ENCODE measurements at places on chromosomes 5 and 9.

GRCh38 chr9:93193388-93194220 is 9.7 kb downstream of the WNK2 start:
- no peak for DNase-seq

DNA sequence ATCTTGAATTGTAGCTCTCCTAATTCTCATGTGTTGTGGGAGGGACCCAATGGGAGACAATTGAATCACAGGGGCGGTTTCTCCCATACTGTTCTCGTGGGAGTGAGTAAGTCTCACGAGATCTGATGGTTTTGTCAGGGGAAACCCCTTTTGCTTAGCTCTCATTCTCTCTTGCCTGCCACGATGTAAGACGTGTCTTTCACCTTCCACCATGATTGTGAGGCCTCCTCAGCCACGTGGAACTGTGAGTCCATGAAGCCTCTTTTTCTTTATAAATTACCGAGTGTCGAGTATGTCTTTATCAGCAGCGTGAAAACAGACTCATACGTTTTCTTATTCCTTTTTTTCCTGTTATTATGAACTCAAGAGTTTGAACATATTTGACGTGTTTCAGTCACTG is 39.1 kb downstream of the RETREG1 start:
- no peak for DNase-seq

- no peak for DNase-seq
Measured at GRCh38 chr5:44887722-44888121, 79.0 kb downstream of the MRPS30 start.

DNA sequence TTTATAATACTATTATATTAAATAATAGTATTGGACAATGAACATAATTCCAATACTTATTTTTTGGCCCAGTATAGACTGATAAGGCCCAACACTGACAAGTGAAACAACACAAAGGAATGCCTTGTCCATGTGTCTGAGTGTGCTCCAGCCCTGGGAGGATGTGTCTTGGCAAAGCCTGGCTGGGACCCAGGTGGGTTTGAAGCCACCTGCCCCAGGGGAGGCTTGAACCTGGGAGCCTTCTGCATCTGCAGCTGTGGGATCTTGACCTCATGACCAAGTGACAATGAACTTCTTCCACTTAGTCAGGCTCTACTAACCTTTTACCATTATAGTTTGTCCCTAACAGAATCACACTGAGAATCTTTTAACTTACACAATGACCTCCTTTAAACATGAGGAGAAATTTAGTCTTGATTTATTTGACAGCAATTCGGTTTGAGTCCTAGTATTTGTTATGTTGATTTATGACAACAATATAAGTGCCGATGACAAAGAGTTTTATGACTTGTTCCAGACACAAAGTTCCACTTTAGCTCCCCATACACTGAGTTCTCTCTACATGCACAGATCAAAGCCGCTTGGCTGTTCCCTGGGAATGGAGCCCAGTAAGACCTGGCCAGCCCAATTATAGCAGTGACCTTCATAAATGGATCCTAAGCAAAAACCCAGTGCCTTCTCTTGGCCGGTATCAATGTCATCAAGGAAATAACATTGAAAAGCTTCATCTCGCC is 294.5 kb downstream of the CTNND2 start:
- DNase-seq, result no peak

DNA sequence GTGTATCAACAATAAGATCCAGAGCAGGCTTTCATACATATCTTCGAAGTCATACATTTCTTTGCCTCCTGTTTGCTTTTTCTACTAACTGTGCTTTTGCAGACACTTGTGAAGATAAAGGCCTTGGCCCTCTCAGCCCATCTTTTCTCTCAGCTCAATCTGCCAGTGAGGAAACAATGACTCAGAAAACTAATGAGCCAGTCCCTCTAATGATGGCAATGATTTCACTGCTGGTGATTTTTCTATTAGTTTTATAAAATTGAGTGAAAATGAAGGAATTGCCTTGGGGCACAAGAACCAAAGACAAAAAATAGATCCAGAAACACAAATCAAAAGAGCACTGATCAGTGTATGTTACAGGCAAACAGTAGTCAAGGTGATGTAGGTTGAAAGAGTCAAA is 167.7 kb upstream of the PPP2R2B start:
- DNase-seq, result no peak

DNA sequence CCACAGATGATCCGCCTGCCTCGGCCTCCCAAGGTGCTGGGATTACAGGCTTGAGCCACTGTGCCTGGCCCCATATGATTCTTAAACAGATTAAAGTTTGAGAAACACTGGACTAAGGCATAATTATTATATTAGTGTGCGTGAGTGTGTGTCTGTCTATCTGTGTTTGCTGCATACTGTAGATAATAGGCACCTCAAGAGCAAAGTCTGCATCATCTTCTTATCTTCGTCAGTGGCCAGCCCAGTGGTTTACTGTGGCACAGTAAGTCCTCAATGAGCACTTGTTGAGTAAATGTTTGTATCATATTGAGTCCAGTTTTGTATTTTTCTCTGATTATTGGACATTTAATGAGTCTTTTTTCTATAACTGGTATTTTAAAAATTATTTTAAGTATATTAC is 81.7 kb downstream of the ITGA1 start:
- DNase-seq, result no peak

DNA sequence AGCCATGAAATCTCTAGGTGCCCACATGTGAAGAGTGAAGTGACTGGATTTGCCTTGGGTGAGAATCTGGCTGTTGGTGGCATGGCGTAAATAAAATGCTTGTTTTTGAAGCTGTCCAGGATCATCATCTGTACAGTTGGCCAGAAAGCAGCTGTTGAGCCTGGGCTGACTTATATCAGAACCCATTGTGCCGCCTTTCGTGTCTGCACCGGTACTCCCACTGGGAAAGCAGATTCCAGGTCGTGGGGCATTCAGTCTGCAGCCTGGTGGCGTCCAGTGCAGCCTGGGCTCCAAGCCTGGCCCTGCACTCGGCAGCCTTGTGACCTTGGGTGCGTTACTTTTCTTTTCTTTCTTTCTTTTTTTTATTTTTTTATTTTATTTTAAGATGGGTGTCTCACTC is 27.8 kb downstream of the PRRC2B start:
- DNase-seq, result no peak

- no peak for DNase-seq
Measured at GRCh38 chr5:165139262-165139661, 1633.8 kb downstream of the MAT2B start.

DNA sequence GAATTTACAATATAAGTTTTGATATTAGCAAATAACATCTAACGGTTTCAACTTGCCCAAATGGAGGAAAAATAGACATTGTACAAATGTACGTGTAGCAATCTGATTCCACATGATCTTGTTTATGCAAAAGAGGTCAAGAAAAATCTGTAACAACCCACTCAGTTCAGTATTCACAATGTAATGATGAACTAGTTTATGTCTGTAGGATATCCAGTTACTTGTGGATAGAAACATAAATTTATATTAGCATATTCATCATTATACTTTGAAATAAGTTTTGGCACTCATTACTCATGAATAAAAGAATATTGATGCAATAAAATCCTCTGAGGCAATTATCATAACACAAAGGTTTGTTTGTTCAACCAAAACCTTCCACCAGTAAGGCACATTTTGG is 28.1 kb downstream of the PLK2 start:
- DNase-seq, result no peak

GRCh38 chr5:98772415-98773213 is 849 bp upstream of the RGMB start:
- DNase-seq, result peak; percentile 91

- DNase-seq, result no peak
Measured at GRCh38 chr9:91923145-91923544, 26.9 kb downstream of the ROR2 start.

GRCh38 chr9:133518200-133518599 is 6.6 kb downstream of the MYMK start:
- no peak for DNase-seq

DNA sequence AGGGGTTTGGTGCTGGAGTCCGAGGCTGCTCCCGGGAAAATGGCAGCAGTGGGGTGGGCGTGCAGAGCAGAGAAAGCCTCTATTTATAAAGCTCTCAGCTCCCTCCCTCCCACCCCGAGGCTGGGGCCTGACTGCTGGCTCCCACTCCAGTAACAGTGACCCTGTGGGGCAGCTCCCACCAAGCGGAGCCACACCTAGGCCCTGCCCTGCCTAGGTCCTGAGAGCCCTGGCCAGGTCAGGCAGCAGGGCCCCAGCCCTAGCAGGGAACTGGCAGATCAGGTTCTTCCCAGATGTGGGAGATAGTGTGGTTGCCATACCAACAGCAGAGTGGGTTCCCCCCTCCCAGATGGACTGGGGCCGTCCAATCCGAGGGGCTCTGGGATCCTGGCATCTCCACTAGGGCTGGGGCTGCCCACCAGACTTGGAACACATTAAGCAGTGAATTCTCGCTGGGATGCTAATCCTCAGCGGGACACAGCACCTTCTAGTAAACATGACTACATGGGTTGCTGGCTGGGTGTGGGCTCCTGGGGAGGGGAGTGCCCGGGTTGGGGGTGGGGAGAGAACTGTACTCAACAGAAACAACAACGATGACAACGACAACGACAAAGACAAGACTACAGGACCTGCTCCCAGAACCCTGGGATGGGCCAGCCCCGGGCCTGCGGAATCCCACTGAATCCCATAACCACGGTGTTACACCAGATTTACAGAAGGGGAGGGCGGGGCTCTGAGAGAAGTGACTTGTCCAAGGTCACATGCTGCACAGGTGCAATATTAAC is 1.5 kb downstream of the SH3GLB2 start:
- peak; percentile 13 for DNase-seq

GRCh38 chr9:12629067-12629466 is 64.1 kb upstream of the TYRP1 start:
- DNase-seq, result no peak

DNA sequence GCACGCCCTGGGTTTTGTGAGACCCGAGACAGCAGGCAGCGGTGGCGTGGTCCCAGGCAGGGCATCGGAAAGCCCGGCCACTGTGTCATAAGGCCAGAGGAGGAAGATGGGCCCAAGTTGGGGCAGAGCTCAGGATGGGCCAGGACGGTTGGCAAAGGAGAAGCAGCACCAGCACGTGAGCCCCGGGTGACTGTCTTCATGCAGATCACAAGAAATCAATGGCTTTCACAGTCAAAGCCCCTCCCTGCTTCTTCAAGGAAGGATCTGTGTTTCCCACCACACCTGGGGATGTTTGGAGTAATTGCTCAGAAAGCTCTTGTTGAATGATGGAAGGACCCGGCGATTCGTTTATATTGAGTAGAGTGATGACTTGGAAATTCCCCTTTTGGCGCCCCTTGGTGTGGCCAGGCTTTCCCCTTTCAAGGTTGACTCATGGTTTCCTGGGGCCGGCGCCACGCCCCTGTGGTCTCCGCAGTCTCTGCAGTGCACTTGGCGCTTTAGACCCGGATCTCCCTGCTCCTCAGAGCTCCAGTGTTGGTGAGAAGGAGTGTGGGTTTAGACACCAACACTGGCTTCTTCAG is 52.1 kb downstream of the IL31RA start:
- DNase-seq, result peak; percentile 81

GRCh38 chr5:5140479-5141338 is 579 bp downstream of the ADAMTS16 start:
- no peak for DNase-seq

DNA sequence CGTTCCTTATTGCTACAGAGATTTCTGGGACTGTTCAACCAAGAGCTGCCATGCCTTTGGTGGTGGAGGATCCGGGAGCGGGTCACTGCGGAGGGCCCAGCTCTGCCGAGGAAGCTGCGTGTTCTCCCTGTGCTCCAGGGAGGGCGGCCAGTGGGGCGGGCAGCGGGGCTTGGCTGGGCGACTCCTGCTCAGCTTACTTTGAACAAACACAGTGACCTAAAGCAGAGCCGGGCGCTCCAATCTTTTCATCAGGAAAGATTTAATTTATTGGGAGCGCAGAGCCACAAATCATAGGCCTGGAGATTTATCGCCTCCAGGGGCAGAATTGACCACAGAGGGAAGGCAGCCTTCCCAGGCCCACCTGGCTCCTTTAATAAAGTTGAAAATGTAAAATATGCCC is 27.7 kb downstream of the LHX3 start:
- DNase-seq, result no peak

GRCh38 chr9:107273634-107274033 is 9.4 kb upstream of the RAD23B start:
- no peak for DNase-seq

DNA sequence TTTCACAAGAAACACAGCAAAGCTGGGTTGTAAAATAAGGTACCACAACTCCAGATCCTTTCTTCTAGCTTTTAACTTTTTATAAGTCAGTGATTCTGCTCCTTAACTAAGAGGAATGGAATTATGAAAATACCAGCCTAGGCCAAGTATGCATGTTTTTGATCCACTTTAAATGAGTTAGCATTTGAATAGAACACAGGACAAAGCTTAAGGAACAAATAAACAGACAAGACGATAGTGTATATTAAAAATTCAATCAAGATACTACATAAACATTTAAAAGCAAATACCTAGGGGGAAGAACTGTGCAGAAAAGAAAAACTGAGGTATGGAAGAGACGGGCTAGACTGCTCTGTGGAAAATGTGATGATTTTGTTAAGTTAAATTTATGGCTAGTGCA is 200.7 kb downstream of the LURAP1L start:
- no peak for DNase-seq

DNA sequence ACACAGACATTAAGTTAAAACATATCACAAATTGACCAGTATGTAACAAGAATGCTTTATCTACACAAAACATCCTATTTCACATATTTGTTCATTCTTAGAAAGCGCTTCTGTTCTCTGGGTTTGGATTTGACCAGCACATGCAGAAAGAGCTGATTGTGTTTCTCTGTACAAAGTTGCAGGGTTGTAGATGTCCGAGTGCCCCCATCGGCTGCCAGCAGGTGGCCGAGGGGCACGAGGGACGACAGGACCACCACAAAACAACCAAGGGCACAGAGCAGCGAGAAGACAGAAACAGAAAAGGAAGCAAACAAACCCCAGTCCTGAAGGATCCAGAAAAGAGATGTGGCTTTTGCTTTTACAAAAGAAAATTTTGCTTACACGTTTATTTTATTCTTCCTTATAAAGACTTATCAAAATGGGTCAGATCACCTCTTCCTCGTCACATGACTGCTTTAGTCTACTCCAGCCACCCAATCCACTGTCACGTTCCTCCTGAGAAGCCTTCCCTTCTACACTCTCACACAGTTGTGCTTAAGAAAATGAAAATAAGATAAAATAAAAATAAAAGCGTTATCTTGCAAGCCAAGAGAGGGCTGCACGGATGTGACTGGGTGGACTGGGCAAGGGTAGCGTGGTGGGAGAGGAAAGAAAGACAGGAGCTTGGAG is 9.5 kb downstream of the OTP start:
- no peak for DNase-seq

DNA sequence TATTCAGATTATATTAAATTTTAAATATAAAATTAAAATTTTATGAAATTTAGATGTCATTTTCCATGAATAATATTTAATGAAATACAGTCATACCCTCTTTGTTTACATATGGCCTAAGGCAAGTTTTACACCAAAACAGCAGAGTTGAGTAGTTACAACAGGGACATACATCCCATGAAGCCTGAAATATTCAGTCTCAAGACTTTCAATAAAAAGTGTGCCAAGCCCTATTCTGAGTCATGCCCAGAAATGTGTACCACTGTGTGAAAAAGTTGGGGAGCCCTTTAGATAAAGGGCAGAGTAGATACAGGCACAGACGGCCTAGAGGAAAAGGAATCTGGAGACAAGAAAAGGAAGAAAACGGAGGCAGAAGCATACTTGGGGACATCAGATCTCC is 261.3 kb downstream of the SGCD start:
- no peak for DNase-seq

- no peak for DNase-seq
Measured at GRCh38 chr9:98732801-98733200, 24.1 kb upstream of the GABBR2 start.

GRCh38 chr5:149834246-149834855 is 104.2 kb downstream of the PPARGC1B start:
- peak; percentile 91 for DNase-seq

Data from iris pigment epithelial cell (primary cell).